ENCODE measurements at places on chromosomes 6 and 20.

- DNase-seq = no peak
Observed at GRCh38 chr6:28995093-28995650, 9.9 kb downstream of the ZNF311 start.

GRCh38 chr6:2876210-2877056 lies 26.7 kb downstream of the SERPINB9 start:
- no peak for DNase-seq

DNA sequence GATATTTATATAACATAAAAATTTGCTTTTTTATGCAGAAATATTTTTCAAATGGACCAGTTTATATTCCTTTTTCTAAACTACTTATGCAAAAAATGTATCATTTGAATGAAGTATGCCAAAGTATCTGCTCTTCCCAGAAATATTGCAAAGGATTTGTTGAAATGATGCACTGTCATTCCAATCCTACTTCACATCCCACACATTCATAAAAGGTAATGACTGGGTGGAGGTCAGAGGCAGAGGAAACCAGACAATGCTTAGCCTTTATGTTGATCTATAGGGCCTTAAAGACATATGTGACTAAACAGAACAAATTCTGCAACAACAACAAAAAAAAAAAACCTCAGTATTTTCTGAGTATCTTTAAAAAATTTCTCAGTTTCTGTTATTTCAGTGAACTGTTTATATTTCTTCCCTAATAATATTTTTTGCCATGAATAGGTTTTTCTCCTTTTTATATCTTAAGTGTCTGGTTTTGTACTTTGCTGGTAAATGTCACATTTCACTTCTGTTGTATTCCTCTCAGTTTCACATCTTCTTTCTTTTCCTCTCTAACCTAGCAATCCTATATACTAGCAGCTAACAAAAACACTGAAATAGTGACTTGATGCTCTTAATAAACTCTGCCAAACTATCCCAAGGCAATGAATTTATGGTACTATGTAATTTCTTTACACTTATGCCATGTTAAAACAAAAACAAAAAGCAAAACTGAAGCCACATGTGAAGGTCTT lies 374.1 kb downstream of the BCKDHB start:
- DNase-seq = no peak

DNA sequence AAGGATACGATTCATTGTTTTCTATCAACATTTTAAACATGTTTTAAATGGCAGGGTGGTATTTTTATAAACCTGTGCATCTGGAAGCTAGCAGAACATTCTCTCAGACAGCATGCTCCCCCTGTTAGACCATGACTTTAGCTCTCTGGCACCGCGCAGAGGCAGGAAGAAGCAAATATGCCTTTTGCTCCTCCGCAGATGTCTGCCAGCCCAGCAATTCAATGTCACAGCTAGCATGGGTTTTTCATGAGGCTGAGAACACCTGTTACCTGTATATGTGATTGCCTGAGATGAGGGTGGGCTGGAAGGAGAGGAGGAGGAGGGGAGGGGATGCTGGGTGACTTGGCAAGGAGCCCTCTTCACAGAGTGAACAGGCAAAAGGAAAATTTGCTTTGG lies 6.7 kb downstream of the MTCH1 start:
- DNase-seq = no peak

DNA sequence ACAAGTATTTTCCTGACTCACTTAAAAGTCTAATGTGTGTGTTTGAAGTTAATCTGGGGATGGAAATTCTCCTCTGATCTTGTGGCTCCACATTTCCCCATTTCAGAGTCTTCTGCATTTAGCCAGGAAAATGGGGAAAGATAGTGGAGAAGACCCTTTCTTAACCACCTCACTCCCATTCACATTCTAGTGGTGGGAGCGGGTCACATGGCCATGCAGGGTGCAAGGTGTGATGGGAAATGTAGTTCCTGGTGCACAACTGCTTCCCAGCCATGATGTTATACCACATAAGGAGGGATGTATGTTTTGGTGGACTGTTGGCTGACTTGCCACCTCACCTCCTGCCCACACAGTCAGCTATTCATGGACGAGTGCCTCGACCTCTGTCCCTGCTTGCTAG lies 61.8 kb downstream of the BANF2 start:
- DNase-seq = no peak

DNA sequence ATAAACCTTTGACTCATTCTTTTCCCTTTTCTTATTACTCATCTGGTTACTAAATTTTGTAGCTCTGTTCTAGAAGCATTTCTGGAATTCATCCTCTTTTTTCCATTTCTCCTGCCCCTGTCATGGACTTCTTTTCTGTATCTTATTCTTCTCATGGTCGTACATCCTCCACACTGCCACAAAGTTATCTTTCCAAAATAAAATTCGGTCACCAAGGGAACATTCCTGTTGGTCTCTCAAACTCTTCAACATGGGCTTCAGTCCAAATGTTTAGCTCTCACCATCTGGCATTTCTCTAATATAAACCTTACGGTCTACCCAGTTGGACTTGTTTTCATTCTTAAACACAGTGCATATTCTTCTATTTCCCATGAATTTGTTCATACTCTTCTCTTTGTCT lies 428.8 kb upstream of the ID4 start:
- DNase-seq = no peak

DNA sequence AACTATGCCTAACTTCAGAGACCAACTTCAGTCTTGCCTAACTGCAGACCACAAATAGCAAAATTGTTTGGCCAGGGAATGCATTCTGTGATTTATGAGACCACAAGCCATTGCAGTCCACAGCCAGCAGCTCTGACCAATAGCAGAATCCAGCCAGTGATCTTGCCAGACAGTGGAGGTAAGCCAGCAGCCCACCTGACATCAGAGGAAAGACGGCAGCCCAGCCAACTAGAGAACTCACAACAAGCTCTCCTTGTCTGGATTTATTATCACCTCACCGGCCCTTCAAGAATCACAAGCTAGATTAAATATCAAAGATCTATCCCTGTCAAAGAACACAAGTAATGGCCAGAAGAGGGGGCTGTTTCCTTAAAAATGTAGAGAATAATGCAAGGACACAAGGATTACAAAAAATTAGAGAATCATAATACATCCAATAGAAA lies 66.5 kb upstream of the SLC35F1 start:
- DNase-seq = no peak

DNA sequence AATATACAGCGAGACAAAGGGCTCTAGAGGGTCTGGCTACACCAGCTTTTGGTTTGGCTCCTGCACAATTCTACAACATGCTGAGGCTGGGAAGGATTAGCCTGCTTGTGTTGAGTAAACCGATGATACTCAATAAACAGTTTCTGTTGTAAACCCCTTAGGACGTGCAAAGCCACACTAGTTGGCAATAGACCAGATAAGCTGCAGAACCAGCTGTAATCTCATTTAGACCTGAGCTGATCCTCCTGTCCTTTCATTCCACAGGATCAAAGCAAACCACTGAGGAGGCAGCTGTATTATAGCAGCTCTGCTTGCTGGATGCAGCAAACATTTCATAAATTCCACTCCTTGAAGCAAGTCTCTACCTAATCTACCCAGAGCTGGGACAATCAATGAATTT lies 79.7 kb downstream of the MMS22L start:
- no peak for DNase-seq

DNA sequence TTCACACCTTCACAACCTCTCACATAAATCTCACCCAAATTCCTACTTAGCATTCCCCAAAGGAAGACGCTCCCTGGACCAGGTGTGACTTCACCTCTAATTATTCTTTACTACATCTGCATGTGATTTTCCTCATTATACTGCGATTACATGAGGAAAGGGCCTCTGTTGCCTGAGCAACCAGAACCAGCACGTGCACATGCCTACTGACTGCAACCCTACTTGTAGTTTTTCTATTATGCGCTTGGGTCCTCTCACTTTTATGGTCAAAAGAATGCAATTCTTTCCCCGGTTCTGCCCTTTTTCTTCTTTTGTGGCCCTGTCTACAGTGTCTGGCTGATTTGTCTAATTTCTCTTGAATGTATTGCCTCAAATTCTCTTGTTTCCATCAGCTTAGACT lies 20.4 kb upstream of the ANKEF1 start:
- DNase-seq = no peak

- no peak for DNase-seq
Observed at GRCh38 chr6:19999319-20000191, 162.4 kb downstream of the ID4 start.

DNA sequence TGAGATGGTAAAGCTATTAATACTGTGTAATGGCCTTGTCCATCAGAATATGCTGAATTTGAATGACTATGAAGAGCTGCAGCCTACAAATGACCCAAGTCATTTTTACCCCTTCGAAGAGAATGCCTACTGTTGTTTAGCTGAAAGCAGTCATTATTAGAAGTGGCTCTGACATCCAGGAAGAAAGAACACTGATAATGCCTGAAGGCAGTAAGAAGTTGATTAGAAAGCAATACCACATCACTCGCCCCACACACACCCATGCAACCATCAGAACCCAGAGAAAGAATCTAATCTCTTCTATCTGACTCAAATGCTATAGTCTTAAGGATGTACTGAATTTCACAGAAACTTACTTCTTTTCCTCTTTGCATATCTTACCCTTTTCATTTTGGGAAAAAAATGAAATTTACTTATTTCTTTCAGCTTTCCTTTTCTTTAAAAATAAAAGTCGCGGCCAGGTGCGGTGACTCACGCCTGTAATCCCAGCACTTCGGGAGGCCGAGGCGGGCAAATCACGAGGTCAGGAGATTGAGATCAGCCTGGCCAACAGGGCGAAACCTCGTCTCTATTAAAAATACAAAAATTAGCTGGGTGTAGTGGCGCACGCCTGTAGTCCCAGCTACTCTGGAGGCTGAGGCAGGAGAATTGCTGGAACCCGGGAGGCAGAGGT lies 61.0 kb downstream of the ARHGAP18 start:
- no peak for DNase-seq

- no peak for DNase-seq
Observed at GRCh38 chr6:135996668-135997067, 145.2 kb downstream of the PDE7B start.

- DNase-seq = no peak
Observed at GRCh38 chr20:11849976-11850670, 67.6 kb upstream of the BTBD3 start.

- DNase-seq = no peak
Observed at GRCh38 chr20:10779911-10780310, 106.1 kb upstream of the JAG1 start.

GRCh38 chr6:56710967-56711366 lies 68.3 kb upstream of the DST start:
- DNase-seq = no peak

GRCh38 chr6:16228709-16229665 lies 9.4 kb upstream of the GMPR start:
- DNase-seq = no peak

- no peak for DNase-seq
Observed at GRCh38 chr20:40189621-40190020, 499.4 kb downstream of the MAFB start.

DNA sequence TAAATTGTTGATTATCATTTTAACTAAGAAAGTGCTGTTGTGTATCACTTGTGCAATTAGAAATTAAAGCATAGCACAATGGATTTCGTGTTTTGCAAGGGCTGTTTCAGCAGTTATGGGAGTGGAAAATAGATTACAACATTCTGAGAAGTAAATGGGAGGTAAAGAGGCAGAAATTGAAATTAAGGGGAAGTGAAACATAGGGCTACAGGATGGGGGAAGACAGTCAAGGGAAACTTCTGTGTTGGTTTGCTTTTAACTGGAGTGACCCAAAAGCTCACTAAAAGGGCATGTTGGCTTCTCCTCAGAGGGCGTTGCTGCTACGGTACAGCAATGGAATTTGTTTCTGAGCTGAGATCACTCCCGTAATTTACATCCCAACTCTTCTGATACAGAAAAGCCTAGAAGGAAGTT lies 147.5 kb downstream of the BCAS1 start:
- DNase-seq = no peak

GRCh38 chr6:142542704-142543233 lies 241.0 kb downstream of the ADGRG6 start:
- DNase-seq = peak; percentile 48

DNA sequence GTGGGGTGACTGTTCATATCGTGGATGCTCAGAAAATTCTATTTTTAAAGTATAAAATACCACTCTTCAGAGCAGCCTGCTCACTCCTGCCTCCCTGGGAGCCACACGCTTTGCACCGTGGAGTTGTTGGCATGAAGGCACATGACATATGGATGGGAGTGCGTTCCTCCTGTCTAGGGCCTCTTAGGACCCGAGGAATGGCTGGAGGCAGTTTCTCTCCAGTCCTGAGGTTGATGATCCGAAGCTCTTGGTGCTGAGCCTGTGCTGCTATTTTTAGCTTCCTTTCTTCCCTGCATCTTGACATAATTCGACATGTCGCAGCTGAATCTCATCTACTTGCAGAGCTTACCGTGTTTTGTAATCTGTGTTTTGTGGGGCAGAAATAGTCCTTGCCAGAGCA lies 73.9 kb downstream of the PHACTR3 start:
- DNase-seq = no peak

GRCh38 chr6:159400826-159401225 lies 231.6 kb downstream of the FNDC1 start:
- DNase-seq = no peak

DNA sequence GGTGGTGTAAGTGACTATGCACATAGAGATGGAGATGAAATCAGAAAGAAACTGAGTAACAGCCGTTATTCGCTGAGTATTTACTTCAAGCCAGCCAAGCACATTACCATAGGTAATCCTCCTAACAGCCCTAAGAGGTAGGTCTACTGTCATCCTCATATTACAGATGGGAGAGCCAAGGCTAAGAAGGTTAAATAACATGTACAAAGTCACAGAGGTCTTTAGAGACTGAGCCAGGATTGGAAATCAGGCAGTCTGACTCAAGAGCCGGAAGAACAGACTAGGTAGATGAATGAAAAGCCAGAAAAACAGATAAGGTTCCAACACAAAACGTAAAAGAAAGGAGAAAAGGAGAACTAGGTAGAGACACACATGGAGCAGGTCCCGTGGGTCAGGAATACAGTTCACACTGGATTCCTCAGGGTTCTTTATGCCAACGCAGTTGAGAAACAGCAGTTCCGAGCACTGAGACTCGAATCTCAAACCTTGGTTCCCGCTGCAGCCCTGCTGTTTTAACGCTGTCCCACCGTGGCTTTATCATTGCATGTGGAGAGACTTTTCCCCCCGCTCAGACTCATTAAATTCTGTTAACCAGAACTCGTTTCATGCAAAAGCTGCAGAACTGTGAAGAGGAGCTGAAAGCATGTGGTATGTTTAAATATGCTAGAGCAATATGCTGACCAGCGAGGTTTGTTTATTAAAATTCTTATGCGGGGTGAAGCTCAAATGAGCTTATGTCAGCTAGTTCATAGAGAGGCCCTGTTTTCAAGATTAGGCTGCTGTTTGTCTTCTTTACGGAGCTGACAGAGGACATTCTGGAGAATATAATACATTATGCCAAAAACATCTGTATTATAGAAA lies 537.9 kb downstream of the CD83 start:
- no peak for DNase-seq

- no peak for DNase-seq
Observed at GRCh38 chr6:35931120-35931561, 10.2 kb upstream of the SRPK1 start.

- DNase-seq = no peak
Observed at GRCh38 chr20:42492290-42492689, 697.4 kb downstream of the PTPRT start.

- DNase-seq = no peak
Observed at GRCh38 chr20:1934156-1934555, 38.9 kb downstream of the SIRPA start.

Data from omental fat pad (tissue), 4 donors.